Left lung (tissue), 14 donors: ENCODE measurements at places on chromosomes 7 and 10. TPM values are rescaled to one million over a fixed set of nuclear protein-coding genes. Genes with fewer than 3 reads are reported as not detected.

Gene ADAMTS14
- polyA plus RNA-seq, result 6.2 TPM

Gene CALHM1
- polyA plus RNA-seq, result 0.13 TPM

Gene GPR15LG
- not detected for polyA plus RNA-seq

Gene VPS37D
- 7.6 TPM for polyA plus RNA-seq

Gene COL17A1
- polyA plus RNA-seq, result 0.94 TPM

Gene AKR1C3
- polyA plus RNA-seq, result 1.9 TPM
